ENCODE measurements at places on chromosomes 16 and 17. TPM values are rescaled to one million over a fixed set of nuclear protein-coding genes. Genes with fewer than 3 reads are reported as not detected.

DNA sequence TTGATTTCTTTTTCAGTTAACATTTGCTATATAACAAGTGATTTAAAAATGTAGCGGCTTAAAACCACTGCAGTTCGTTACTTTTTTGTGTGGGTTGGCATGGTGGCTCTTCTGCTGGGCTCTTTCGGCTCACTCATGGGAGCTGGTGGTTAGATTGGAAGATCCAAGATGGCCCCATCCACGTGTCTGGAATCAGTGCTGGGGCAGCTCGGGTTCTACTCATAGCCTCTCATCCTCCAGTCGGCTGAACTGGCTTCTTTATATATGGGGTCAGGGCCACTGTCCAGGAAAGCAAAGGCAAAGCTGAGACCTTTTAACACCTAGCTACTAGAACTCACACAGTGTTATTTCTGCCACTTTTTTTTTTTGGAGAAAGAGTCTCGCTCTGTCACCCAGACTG lies 73.8 kb downstream of the SNX29 start:
- DNase-seq = no peak

DNA sequence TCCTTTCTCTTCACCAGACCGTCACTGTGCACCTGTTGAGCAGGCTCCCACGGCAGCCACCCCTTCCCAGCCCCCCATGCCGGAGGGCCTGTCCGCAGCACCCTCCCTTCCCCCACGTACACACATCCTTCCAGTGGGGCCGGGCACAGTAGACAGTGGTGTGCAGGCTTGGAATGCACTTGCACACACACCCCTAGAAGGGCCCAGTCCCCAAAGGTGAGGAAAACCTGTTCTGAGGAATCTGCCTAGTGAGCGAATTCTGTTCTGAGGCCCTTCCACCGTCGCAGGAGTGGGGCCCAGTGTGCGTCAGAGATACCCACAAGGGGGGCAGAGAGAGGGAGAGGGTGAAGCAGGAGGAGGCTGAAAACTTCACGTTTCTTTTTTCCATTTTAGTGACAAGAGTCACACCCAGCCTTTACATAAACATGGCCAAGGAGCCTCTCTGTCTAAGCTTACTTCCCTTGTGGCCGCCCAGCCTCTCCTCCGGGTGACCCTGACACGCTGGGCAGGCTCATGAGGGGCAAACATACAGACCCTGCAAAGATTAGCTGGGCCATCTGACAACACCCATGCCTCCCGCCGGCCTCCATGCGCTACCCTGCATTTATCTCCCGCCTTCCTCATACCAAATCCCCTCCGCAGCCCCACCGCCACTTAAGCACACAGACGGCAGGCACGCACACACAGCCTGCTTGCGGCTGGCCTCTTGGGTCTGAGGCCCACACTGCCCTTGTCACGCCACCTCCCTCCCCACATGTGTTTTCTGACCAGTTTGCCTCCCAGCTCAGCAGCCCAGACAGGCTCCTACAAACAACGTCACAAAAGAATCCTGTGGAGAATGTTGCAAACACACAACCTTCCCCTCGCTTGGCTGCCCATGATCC lies 1.8 kb downstream of the ZBTB4 start:
- DNase-seq = peak; percentile 87

- no peak for DNase-seq
Measured at GRCh38 chr16:55500530-55501011, 8.3 kb upstream of the LPCAT2 start.

- no peak for DNase-seq
Measured at GRCh38 chr17:55709440-55709839, 13.2 kb downstream of the TMEM100 start.

DNA sequence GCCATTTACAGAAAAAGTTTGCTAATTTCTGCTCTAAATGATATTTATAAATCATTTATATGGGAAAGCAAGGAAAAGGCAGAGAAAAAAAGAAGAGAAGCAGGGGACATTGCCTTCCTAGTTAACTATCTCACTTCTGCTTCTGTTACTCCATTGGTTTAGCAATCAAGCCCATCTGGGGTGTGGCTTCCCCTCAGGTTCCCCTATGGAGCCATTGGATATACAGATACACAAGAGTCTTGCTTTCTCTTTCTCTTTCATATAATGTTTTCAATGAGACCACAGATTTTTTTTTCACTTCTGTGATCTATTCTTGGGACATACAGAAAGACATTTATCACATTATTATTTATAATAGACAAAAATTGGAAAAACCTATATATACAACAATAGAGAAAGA lies 105.6 kb upstream of the TOM1L1 start:
- no peak for DNase-seq

DNA sequence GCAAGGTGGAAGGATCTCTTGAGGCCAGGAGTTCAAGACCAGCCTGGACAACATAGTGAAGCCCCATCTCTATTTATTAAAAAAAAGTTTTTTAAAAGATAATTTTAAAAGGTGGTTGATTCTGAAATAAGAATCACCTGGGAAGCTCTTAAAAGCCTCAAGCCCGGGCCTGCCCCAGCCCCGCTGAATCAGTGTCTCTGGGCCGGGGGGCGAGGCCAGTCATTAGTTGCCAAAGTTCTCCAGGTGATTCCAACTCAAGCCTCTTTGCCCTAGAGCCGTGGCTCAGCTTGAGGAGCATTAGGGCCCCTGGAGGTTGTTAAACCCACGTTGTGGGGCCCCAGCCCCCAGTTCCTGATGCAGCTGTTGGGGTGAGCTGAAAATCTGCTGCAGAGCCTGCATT lies 24.6 kb downstream of the JPH3 start:
- DNase-seq = no peak

GRCh38 chr16:85314512-85314971 lies 202.3 kb upstream of the CIBAR2 start:
- no peak for DNase-seq

DNA sequence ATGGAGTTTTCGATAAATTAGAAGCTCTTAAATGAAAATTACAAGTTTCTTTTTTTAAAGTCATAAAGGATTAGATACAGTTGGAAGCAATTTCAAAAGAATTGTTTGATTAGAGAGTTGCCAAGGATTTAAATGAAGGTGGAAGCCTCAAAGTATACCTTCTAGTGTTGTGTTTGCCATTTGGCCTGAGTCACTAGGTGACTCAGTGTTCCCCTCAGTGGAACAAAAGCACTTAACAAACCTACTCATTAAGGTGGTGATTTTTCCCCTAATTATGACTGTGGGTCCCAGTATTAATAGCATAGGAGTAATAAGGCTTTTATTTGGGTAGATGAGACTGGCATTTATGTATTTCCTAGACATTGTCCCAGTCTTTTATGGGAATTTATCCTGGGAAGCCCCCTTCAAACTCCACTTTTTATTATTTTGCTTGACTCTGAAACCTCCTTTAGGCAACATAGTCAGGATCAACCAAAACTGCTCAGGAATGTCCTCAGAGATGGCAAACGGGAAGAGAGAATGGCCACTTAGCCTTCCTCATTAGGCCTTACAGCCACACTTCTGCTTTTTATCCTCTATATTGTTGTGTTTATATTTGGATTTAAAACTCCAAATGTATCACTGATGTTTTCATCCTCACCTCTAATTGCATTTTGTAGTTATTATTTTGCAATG lies 161.0 kb downstream of the FTO start:
- DNase-seq = no peak

DNA sequence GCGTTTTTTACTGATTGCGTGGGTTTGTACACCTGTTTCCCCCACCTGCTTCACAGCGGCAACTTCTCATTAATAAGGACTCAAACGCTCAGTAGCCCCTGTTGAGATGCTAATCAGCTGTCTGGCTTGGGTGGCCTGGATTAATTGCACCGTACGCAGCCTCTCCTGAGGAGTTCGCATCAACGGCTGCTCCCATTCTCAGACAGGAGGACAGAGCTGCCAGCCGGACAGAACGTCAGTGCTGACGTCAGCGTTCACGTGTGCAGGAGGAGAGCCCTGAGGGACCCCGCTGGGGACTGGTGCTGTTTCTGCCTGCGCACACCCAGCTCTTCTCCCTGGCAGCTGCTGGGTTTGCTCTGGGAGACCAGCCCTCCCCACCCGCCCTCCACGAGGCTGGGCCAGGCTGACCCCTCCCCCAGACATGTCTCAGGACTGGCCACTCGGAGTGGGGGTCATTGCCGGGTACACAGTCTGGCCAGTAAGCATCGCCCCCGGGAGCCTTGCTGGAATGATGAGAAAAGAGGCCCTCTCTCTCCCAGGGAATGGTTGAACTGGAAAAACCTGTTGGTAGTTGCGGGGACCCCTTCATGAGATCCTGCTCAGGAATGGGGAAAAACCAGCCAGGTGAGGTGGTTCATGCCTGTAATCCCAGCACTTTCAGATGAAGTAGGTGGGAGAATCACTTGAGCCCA lies 5.7 kb upstream of the BANP start:
- DNase-seq = no peak

- no peak for DNase-seq
Measured at GRCh38 chr16:77652399-77652798, 69.9 kb upstream of the NUDT7 start.

GRCh38 chr17:42309986-42310786 lies 21.9 kb downstream of the STAT5A start:
- no peak for DNase-seq

GRCh38 chr17:79631640-79632431 lies 21.0 kb upstream of the RBFOX3 start:
- no peak for DNase-seq

DNA sequence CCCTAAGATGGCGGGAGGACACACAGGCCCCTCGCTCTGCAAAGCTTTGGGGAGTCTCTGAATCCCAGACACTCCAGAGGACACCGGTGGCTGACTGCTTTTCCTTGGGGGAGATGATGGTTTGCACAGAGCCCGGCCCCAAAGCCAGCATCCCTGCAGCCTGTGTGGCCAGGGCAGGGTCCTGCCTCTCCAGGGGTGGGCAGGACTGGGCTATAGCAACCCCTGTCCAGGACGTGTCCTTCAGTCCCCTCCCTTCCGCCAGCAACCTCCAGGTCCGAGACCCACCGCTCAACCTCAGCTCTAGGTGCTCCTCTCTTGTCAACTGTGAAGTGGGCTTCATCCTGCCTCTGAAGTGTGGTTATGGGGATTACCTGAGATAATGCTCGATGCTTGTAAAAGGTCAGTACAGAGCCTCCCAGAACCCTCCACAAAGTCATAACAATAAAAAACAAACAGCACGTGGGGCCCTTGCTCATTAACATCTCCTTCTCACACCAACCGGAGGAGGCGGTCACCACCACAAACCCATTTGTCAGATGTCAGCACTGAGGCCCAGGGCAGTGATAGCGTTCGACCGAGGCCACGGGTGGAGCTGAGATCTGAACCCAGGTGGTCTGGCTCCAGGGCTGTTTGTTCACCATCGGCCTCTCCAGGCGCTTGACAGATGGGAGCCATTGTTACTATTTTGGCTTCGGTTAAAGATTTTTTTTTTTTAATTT lies 304.8 kb downstream of the IRF8 start:
- DNase-seq = no peak

DNA sequence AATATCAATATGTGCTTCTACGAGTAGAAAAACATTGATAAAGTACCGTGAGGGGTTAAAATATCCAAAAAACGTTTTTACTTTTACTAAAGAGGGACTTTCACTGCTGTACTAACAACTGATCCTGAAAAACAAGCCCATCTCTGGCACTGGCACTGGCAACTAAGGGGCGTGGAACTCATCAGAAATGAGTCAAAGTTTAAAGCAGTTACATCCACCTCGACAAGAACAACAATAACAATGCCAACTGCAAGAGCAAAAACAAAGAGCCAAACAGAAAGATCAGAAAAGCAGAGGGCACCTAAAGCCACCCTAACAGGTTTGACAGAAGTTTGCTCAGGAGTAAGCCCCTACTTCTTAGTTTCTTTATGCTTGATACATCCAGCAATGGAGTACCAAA lies 13.1 kb downstream of the MBTPS1 start:
- DNase-seq = no peak

DNA sequence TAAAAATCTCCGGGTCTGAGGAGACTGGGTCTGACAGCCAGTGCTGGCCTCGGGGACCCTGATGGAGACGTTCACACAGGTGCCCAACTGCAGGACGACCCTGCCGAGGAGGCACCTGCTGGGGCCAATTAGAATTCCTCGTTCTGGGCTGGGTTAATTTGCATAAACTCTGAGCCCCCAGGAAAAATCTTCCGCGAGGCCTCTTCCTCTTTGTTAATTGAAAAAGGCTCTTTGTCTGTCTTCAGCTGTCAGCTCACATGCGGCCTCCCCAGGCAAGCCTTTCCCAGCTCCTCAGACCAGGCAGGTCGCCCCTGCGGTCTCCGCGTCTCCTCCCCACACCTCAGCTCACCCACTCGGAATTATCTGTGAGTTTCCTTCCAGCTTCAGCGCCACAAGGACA lies 400.2 kb downstream of the SEC14L1 start:
- no peak for DNase-seq

- DNase-seq = no peak
Measured at GRCh38 chr16:86497551-86498021, 12.7 kb upstream of the FOXF1 start.

DNA sequence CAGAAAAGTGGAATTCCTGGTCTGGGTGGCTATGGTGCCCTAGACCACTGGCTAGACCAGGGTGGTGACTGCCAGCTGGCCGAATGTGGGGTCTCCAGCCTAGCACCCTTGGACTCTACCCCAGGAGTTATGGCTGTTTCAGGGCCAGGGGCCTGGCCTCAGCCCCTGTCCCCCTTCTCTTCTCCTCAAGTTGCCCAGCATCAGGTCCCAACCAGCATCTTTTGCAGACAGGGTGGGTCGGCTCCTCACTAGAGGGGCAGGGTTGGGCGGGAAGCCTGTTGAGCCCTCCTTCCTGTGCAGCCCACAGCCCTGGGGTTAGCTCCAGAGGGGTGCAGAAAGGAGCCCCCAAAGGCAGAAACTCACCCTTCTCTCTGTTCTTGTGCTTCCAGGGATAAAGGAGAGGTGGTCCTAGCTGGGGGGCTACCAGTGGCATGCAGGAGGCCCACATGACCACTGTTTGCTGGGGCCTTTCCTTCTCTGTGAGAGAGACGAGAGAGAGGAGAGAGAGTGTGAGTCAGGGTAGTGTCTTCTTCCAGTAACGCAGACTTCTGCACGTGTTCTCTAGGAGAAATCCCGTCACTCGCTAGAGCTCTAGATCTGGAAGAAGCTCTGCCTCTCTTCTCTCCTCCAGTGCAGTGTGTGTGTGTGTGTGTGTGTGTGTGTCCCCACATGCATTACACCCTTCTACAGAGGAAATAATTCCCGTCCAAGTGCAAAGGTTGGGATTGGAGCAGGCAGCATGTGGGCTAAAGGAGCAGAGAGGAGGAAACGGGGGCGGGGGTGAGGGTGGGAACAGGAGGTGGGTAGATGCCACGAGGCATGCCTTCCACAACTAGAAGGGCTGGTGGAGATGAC lies 209.4 kb downstream of the SEC14L1 start:
- no peak for DNase-seq

- DNase-seq = no peak
Measured at GRCh38 chr17:47687748-47688147, 6.2 kb upstream of the TBKBP1 start.

GRCh38 chr17:18101828-18102227 lies 6.7 kb upstream of the MYO15A start:
- no peak for DNase-seq

The CD79B gene
- polyA plus RNA-seq = 0.36 TPM

The TPSD1 gene
- not detected for polyA plus RNA-seq

The KCNG4 gene
- not detected for polyA plus RNA-seq

The GPR179 gene
- polyA plus RNA-seq = not detected

The SEPTIN12 gene
- polyA plus RNA-seq = not detected

The RTN4RL1 gene
- 0.32 TPM for polyA plus RNA-seq

The ABCA5 gene
- 11.9 TPM for polyA plus RNA-seq

The CHST4 gene
- not detected for polyA plus RNA-seq

The TNP2 gene
- not detected for polyA plus RNA-seq

The NTN1 gene
- 0.06 TPM for polyA plus RNA-seq

The GAST gene
- polyA plus RNA-seq = not detected

Measured in BJ (cell line).